Mesothelial cell of epicardium (in vitro differentiated cells): ENCODE measurements at places on chromosomes 4 and X.

GRCh38 chrX:44456685-44457084 is 86.0 kb downstream of the FUNDC1 start:
- no peak for DNase-seq

DNA sequence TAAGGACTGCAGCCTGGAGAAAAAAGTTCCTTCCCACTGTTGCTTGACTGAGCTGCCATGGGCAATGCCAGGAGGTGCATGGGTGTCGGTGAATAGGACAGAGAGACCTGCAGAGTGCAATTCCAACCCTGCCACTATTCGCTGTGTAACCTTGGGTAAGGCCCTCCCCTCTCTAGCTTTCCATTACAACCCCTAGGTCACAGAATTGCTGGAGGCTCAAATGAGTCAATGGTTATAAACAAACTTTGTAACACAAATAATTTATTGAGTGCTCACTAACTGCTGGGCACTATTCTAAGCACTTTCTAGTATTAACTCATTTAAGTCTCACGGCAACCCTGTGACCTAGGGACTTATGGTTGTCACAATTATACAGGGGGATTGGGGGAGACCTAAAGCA is 37.8 kb downstream of the PJA1 start:
- no peak for DNase-seq

DNA sequence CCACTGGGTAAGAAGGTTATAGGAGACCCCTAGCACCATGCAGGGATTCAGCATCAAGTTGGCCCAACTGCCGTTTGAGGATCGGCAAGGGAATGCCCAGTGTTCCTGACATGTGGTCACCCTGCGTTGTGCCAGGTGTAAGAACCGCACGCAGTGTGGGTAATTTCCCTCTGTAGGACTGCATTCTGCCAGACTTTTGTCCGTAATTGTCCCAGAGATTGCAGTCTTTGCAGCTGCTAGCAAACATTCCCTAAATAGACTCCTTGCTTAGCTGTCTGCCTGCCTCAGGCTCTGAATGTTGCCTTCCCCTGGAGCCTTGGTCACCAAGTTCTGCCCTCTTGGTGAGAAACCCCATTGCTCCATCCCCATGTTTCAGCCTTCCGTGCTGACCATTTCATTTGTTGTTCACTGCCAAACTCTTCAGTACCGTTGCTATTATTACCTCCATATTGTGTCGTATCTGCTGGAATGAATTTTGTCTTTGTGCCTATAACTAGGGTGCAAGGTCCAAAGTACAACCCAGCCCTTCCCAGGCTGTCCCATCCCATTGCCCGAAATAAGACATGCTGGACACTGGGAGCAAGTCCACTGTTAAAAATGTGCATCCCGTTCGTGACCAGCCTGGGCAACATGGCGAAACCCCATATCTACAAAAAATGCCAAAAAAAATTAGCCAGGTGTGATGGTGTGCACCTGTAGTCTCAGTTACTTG is 53.8 kb upstream of the USP9X start:
- no peak for DNase-seq

- no peak for DNase-seq
Observed at GRCh38 chrX:153722704-153723350, 1.4 kb downstream of the BCAP31 start.

DNA sequence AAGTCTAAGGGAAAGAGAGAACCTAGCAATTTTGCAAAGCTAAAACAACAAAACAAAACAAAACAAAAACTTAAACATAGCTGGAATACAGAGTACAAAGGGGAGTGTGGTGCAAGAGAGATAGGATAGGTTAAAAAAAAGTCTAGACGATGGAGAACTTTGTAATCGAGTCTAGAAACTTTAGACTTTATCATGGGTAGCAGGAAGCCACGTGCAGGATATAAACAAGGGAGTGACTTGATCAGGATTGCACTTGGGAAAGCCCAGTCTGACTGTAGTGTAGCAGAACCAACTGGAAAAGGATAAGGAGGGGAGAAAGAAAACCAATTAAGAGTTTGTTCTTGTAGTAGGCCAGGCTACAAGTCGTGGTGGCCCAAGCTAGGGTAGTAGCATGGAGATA is 750.1 kb downstream of the RPA4 start:
- DNase-seq = no peak

DNA sequence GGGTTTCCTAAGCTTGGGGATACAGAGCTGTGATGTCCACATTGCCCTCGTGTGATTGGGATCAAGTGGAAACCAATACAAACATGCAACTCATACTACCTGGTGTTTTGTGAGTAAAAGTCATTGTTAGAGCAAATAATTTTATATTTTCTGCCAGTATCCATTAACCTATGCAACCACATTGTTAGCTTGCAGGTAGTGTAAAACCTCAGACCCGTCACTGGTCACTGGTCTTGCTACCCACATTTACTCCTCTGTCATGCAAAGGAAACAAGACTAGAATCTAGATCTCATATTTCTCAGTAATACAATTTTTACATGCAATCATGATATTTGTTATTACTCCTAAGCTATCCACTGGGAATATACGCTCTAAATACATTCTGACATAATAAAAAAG is 324.3 kb upstream of the NDST4 start:
- DNase-seq = no peak
